ENCODE measurements at places on chromosomes 16 and 17. TPM values are rescaled to one million over a fixed set of nuclear protein-coding genes. Genes with fewer than 3 reads are reported as not detected.

- no peak for ATAC-seq
These were observed 4.2 kb upstream of the MAFG start for GRCh38 chr17:81931557-81932332.

- no peak for ATAC-seq
These were observed 2.2 kb upstream of the PELP1 start for GRCh38 chr17:4706121-4706520.

- ATAC-seq = no peak
These were observed 33.9 kb upstream of the METTL9 start for GRCh38 chr16:21565507-21565860.

DNA sequence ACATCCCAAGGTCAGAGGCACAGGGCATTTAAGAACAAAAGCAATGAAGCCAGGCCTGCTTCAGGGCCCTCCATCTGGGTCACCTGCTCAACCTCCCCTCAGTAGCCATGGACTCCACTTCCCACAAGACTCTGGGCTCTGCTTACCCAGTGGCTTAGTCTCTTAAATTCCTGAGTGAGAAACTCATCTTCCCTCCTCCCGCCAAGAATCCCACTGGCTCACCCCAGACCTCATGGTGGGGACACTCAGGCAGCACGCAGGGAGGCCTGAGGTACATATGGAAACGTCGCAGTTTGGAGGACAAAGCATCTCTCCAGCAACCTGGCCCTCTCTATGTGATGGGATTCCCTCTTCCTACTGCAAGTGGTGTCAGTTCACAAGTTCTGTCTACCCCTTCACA lies 326.7 kb upstream of the CDH5 start:
- no peak for ATAC-seq

GRCh38 chr17:34201225-34201624 lies 53.9 kb upstream of the CCL2 start:
- no peak for ATAC-seq

DCTN5 gene
- 76.1 TPM for total RNA-seq

CDK5R1 gene
- total RNA-seq = not detected

All from gastroesophageal sphincter (tissue), 4 donors.